ENCODE measurements at places on chromosomes 3 and 15.

GRCh38 chr3:38646630-38647029, 2.9 kb downstream of the SCN5A start:
- DNase-seq, result no peak

DNA sequence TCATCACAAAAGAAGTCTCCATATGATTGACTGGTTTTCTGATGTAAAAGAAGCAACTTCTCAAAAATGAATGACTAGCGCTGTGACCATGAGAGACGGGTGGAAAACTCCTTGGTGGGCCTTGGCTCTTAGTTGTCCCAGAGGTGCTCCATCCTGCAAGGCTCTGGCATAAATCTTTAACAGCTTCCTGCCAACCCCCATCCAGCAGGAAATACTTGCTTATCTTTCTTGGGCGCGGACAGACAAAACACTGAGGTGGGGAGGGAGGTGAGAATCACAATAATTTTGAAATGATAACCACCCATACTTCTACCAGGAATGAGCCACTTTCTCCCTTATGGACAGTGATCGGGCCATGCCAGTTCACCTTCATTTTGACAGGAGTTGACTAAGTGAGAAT, 128.6 kb downstream of the STT3B start:
- no peak for DNase-seq

DNA sequence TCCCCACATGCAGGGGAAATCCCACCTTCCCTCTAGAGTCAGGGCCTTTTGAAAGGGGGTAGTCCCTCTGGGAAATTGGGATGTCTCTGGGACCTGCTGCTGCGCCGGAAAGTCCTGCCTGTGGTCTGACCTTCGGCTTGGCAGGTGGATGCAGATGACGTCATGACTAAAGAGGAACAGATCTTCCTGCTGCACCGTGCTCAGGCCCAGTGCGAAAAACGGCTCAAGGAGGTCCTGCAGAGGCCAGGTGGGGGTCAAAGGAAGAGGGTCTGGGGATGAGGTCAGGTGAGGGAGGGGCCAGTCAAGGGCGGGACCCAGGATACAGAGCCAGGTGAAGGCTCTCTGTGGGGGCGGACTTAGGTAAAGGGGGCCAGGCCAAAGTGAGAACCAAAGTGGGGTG, 16.2 kb downstream of the PTH1R start:
- DNase-seq, result peak; percentile 43

- DNase-seq, result no peak
Measured at GRCh38 chr3:77271306-77271705, 231.4 kb downstream of the ROBO2 start.

DNA sequence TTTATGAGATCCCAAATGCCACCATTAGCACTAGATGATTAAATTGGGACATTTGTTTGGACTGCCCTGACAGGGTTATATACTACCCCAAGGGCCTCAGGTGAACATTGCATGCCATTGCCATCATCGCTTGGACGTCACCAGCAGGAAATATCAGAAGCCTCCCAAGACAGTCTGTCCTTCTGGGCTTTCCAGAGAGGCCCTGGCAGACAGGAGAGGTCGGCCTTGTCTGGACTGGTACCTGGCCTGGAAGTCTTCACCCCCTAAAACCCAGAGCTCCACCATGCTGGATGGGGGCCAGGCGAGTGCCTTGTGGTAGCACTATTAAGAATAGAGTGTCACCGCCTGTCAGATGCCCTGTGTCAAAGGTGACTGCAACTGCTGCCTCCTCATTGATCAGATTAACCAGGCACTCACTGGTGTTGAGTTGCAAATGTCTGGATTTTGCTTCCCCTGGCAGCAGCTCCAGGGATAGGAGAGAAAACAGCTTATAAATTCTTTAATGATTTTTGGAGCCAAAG, 324.1 kb upstream of the RASGRP1 start:
- DNase-seq, result no peak

DNA sequence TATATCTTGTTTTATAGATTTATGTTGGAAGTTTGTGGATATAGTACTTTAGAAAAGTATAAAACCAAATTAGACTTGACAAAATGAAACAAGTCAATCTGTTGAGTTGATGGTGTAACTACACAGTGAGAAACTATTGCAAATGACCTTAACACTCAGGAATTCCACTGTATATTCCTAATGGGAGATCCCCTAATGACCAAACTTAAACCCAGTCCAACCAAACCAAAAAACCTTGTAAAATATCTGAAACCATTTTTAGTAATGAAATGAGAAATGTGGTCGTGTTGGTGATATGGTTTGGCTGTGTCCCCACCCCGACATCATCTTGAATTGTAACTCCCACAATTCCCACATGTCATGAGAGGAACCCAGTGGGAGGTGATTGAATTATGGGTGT, 31.9 kb upstream of the ATP13A3 start:
- DNase-seq, result no peak

DNA sequence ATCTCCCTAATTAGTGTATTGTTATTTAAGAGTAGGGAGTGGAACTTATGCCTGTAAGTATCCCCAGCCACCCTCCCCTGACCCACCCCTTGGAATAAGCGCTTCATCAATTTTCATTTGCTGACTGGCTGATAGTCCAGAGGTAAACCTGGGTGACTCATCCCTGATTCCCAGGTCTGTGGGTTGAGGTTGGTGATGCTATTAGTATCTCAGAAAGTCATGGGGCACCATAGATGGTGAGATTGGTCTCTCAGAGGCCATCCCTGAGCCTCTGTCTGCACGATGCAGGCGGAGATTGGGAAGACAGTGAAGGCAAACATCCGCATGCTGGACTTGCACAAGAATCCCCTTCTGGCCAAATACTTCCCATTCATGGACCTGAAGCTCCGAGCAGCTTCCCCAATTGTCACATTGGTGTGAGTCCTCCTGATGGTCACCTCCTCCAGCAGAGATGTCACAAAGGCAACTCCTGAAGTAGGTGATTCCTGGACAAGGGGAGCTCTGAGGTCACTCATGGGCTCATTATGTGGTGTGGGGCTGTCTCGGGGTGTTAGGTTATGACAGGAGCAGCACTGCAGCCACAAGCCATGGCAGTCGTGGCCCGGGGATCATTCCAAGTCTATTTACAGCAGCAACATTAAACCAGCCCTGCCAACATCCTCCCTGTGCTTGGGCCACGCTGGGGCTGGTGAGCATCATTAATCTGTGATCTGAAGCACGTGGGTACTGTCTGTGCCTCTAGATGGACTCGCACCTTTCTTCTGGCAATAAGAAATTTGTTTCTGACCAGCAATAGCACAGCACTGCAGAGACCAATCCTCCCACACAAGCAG, 6.8 kb upstream of the TXNRD3 start:
- no peak for DNase-seq

GRCh38 chr3:172098698-172099494, 59.5 kb downstream of the FNDC3B start:
- no peak for DNase-seq

DNA sequence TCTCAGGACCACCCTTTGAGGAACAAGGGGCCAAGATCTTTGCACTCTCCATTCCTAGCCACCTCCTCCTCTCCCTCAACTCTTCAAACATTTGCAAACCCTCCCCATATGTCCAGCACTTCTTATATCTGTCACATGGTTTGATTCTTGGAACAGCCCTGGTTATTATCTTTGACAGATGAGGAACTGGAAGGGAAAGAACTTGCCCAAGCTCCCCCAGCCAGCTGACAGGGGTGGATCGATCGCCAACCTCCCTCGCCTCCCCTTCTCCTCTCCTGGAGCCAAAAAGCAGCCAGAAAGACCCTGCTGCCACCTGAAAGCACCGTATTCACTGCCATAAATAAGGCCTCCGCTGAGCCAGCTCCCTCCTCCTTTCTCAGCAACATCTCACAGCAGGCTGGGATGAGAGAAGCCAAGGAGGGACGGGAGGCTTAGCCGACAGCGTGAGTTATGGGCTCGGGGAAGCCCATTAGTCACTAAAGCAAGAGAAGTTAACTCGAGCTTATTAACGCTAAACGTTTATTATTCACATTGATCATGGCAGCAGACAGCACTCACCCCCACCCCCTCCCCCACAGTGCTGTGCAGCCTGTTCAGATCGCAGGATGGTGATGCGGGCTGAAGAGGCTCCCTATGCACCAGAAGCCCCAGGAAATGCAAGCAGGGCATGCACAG, 22.2 kb upstream of the FGD5 start:
- no peak for DNase-seq

- DNase-seq, result no peak
Measured at GRCh38 chr15:48176957-48177356, 1.1 kb downstream of the MYEF2 start.

DNA sequence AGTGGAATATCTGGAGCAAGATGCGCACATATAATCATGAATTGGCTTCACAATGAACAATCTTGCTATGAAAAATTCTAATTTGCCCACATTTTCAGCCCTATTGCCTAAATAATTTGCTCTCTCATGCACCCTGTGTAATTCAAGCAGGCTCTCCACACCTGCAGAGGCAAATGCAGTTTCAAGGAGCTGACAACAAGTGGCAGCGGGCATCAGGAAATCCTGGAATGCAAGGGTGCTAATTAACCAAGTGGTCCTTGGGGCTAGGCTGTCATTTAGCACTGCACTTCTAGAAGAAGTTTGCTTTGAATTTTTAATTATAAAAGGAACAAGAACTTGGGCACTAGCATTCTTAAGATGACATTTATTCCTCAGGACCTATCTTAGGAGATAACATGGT, 56.3 kb upstream of the ICE2 start:
- no peak for DNase-seq

GRCh38 chr3:184148076-184148475, 7.1 kb upstream of the DVL3 start:
- no peak for DNase-seq

DNA sequence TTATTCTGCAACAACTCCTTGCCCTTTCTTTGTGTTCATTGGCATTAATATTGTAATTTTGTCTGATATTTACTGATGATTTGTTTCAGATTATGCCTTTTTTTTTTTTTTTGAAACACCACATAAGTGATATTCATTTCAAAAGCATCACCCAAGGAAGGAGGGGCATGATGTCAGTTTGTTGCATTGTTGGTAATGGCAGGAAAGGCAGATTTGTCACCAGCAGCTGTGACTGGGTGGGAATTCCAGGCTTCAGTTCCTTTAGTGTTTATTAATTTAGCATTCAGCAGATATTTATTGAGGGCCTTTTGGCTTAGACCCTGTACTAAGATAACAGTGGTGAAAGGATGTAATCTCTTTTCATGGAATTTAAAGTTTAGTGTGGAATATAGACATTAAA, 19.5 kb downstream of the SENP2 start:
- no peak for DNase-seq

DNA sequence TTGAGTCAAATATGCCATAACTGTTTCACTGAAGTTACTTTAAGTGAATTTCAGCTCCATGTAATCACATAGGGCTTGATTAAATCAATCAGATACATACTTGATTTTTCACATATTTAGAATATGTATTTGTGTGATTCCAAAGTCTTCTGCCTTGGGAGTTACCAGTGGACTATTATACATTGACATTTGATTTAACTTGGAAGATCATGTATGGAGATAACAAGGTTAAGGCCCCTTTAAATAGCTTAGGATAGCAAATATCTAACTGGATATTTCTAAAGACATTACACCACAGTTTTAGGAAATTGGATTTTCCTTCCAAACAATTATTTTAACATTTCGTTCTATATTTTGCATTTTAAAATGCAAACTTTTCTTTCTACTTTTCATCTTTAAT, 405.0 kb downstream of the RAP2B start:
- DNase-seq, result no peak

DNA sequence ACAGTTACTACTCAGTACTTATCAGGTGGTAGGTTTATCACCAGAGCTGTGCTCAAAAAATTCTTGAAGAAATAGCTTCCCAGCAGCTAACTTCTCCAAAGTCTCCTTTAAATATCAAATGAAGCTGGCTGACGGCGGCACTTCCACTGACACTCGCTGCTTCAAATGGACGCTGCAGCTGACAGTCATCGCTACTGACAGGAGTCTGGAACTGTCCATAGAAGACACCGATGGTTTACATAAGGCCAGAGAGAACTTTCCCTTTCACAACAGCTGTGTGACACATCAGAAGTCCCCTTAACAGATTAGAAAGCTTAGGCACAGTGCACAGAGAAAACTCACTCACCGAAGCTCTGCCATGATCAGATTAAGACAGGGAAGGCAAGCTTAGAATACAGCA, 270.2 kb downstream of the SHOX2 start:
- no peak for DNase-seq

All from psoas muscle (tissue), 8 donors.